RPMI7951 (cell line): ENCODE measurements at places on chromosomes 1 and 21. TPM values are rescaled to one million over a fixed set of nuclear protein-coding genes. Genes with fewer than 3 reads are reported as not detected.

RXFP4 gene
- total RNA-seq = not detected in 2 replicates

CRNN gene
- not detected in 2 replicates for total RNA-seq

LMX1A gene
- not detected in 2 replicates for total RNA-seq

COA6 gene
- 49.1 and 59.0 TPM in 2 replicates for total RNA-seq

SERTAD4 gene
- total RNA-seq = 19.8 TPM in 2 replicates

VSIG8 gene
- total RNA-seq = 0.20 TPM in 1 of 2 replicates, not detected in the other

MAP3K21 gene
- under 0.01 TPM in 1 of 2 replicates, not detected in the other for total RNA-seq

SMCP gene
- not detected in 2 replicates for total RNA-seq

KCNJ6 gene
- total RNA-seq = not detected in 2 replicates

SOX13 gene
- 4.4 and 7.2 TPM in 2 replicates for total RNA-seq

DNAJC28 gene
- 2.0 and 2.6 TPM in 2 replicates for total RNA-seq

MYOG gene
- total RNA-seq = not detected in 2 replicates

PRAMEF27 gene
- not detected in 2 replicates for total RNA-seq
